Spinal cord (tissue), 10 donors: ENCODE measurements at places on chromosomes 5 and 9. TPM values are rescaled to one million over a fixed set of nuclear protein-coding genes. Genes with fewer than 3 reads are reported as not detected.

GRCh38 chr5:134979416-134979815, 11.7 kb downstream of the CATSPER3 start:
- no peak overlapping the region for H3K27ac ChIP-seq
- no peaks in the 10 kb centered on the region for H3K27me3 ChIP-seq
- H3K36me3 ChIP-seq: peaks cover 2% of the 10 kb centered on the region
- no peak for DNase-seq

GRCh38 chr5:88682131-88682530, 200.9 kb downstream of the MEF2C start:
- H3K4me3 ChIP-seq: peak overlapping the region; percentile 75
- peaks cover 54% of the 10 kb centered on the region for H3K27me3 ChIP-seq
- H3K36me3 ChIP-seq: peaks cover 16% of the 10 kb centered on the region
- DNase-seq: no peak
- peak overlapping the region; percentile 99 for H3K27ac ChIP-seq
- peaks cover 17% of the 10 kb centered on the region for H3K4me1 ChIP-seq

Gene GABRA1
- total RNA-seq: 5.5 TPM

Gene SPATA31C1
- 0.17 TPM for total RNA-seq

Gene RLN2
- 0.66 TPM for total RNA-seq

DNA sequence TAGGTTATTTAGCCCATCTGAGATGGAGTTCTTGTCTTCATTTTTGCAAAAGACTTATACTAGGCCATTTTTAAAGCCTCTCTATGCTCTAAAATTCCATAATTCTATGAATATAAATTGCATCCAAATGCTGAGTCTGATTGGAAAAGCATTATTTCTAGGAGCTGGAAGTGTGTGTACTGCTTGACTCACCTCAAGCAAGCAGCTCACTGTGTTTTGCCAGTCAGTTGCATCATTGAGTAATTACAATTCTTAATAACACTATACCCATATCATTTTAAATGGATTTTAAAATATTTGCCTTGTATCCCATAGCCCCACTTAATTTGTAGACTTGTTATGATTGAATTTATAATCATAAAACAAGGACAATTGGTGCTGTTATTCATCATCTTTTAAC, 161.0 kb downstream of the PAM start:
- no peaks in the 10 kb centered on the region for H3K4me1 ChIP-seq
- DNase-seq: no peak
- no peak overlapping the region for H3K27ac ChIP-seq
- H3K4me3 ChIP-seq: no peak overlapping the region
- H3K27me3 ChIP-seq: no peaks in the 10 kb centered on the region

Gene CATSPER3
- 0.33 TPM for total RNA-seq

Gene CBY3
- total RNA-seq: not detected

- no peaks in the 10 kb centered on the region for H3K36me3 ChIP-seq
- H3K27ac ChIP-seq: no peak overlapping the region
- no peak for DNase-seq
- H3K4me1 ChIP-seq: no peaks in the 10 kb centered on the region
- no peaks in the 10 kb centered on the region for H3K27me3 ChIP-seq
Observed at GRCh38 chr5:23740029-23740428, 232.6 kb downstream of the PRDM9 start.

- no peak for DNase-seq
- H3K27ac ChIP-seq: no peak overlapping the region
- no peaks in the 10 kb centered on the region for H3K27me3 ChIP-seq
- no peaks in the 10 kb centered on the region for H3K4me1 ChIP-seq
- no peak overlapping the region for H3K4me3 ChIP-seq
- H3K36me3 ChIP-seq: peaks cover 23% of the 10 kb centered on the region
Observed at GRCh38 chr5:126562823-126563222, 32.2 kb downstream of the ALDH7A1 start.

DNA sequence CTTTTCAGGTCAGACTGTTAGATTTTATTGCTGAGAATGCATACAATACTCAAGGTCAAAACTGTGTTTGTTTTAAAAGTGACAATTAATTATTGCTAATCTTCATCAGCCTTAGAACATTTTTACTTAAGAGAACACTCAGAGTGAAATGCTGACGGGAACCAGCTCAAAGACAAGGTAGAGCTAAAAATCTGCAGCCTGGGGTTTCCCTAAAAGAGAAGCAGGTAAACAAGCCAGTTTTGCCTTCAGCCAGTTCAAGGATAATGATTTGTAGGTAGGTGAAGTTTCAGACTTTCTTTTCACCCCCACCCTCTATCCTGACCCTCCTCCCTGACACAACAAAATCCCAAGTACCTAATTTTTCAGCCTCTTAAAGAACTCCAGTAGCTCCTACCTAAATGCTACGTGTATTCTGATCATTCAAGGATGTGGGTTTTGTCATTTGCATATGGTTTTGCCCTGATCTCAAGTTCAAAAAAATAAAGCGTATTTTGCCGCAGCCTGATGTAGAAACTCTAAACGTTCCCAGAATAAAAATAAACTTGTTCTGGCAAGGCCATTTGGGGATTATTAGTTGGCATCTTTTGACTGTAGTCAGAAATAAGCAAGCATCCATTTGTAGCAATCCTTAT, 407.2 kb downstream of the EFNA5 start:
- no peak for DNase-seq
- H3K4me1 ChIP-seq: no peaks in the 10 kb centered on the region
- H3K36me3 ChIP-seq: no peaks in the 10 kb centered on the region
- no peak overlapping the region for H3K4me3 ChIP-seq
- no peak overlapping the region for H3K27ac ChIP-seq

DNA sequence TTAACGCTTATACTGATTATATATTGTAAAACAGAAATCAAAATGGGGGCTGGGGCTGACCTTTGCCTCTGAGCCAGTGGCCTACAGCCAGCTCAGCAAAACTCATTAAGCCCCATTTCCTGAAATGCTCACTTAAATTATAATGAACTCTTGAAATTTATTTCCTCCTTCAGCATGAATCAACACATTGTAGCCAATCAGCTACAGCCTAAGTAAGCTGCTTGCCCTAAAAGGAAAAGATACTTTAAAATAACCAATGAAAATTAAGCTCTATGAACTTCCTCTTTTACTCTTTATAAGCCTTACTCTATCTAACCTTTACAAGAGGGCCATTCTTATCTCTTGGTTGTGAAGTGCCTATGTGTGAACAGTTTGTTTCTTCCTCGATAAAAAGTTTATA, 33.5 kb upstream of the SUB1 start:
- H3K27ac ChIP-seq: no peak overlapping the region
- H3K4me1 ChIP-seq: no peaks in the 10 kb centered on the region
- H3K36me3 ChIP-seq: peaks cover 4% of the 10 kb centered on the region
- no peak overlapping the region for H3K4me3 ChIP-seq

GRCh38 chr5:108649646-108650045, 98.1 kb upstream of the FER start:
- no peak for DNase-seq
- peaks cover 1% of the 10 kb centered on the region for H3K4me1 ChIP-seq
- H3K27ac ChIP-seq: no peak overlapping the region

Gene FOXD4L5
- total RNA-seq: 0.40 TPM

Gene LRRC19
- total RNA-seq: not detected

- peaks cover 4% of the 10 kb centered on the region for H3K4me1 ChIP-seq
- no peak overlapping the region for H3K27ac ChIP-seq
- no peak overlapping the region for H3K4me3 ChIP-seq
- no peak for DNase-seq
- H3K36me3 ChIP-seq: no peaks in the 10 kb centered on the region
Observed at GRCh38 chr5:167790462-167791260, 500.8 kb upstream of the WWC1 start.

DNA sequence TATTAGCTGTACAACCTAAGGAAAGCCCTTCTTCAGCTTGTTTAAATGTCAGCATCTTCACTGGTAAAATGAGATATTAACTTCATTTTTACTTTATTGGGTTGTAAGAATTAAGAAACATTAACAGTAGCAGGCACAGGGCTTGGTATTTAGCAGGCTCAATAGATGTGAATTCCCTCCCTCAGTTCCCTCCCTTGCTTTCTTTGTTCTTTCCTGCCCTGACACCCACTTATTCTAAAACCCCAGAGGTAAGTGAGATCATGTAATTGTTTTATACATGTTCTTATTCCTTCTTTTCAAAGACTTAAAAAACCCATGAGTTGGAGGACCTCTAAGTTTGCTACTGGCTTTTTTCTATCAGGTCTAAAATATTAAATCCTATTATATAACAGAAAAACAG, 73.3 kb upstream of the IFNK start:
- H3K27ac ChIP-seq: no peak overlapping the region
- no peaks in the 10 kb centered on the region for H3K27me3 ChIP-seq
- no peaks in the 10 kb centered on the region for H3K36me3 ChIP-seq
- H3K4me1 ChIP-seq: no peaks in the 10 kb centered on the region

Gene SPATA31A3
- not detected for total RNA-seq

- no peaks in the 10 kb centered on the region for H3K27me3 ChIP-seq
- no peaks in the 10 kb centered on the region for H3K36me3 ChIP-seq
- no peaks in the 10 kb centered on the region for H3K4me1 ChIP-seq
- H3K27ac ChIP-seq: no peak overlapping the region
- no peak overlapping the region for H3K4me3 ChIP-seq
Observed at GRCh38 chr9:92522983-92523970, 12.5 kb downstream of the ECM2 start.

DNA sequence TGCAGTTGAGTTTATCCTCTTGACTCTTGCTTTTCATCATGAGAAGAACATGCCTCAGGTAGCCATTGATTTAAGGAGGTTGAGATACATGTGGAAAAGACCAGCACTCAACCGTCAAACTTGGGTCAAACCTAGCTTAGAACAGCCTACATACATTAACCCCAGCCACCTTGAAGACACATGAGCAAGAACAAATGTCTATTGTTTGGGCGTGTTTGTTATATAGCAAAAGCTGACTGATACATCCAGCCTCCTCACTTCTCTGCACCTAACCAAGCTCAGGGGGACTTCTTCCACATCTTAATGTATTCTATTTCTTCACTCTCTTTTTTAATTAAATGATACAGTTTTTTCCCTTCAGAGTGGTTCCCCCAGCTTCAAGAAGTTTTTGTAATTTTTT, 28.7 kb downstream of the DRD1 start:
- H3K27ac ChIP-seq: no peak overlapping the region
- H3K4me3 ChIP-seq: no peak overlapping the region
- H3K4me1 ChIP-seq: no peaks in the 10 kb centered on the region
- H3K27me3 ChIP-seq: no peaks in the 10 kb centered on the region

GRCh38 chr5:176778921-176779465, 31.4 kb upstream of the UNC5A start:
- peaks cover 21% of the 10 kb centered on the region for H3K4me1 ChIP-seq
- peaks cover 40% of the 10 kb centered on the region for H3K27me3 ChIP-seq
- DNase-seq: no peak
- no peak overlapping the region for H3K27ac ChIP-seq

DNA sequence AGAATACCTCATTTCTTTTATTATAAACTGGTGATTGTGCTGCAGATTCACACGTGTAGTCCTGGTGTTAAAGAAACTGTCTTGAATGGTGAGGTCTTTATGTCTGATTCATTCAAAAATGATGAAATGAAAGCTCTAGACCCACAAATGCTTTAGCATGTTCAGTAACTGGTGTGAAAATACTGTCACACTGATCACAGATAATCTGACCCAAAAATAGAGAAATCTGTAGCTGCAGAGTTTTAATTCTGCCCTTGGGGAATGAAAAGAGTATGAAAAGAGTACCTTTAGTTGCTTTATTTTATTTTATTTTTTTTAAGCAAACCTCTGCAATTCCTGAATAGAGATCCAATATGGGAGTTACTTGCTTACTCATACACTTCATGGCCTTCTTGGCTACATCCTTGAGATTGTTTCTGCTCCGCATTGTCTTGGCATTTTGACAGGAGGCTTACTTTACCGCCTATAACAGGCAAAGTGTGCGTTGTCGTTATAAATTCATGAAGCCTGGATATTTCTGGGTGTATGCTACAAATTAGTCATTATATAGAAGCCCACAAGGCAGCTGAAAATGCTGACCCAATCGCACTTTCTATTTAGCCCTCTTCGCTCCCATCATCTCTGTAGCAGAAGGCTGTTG, 2.7 kb downstream of the RGMB start:
- H3K4me3 ChIP-seq: peak overlapping the region; percentile 62
- peak overlapping the region; percentile 4 for H3K27ac ChIP-seq
- H3K4me1 ChIP-seq: peaks cover 14% of the 10 kb centered on the region
- peaks cover 6% of the 10 kb centered on the region for H3K36me3 ChIP-seq
- no peaks in the 10 kb centered on the region for H3K27me3 ChIP-seq

DNA sequence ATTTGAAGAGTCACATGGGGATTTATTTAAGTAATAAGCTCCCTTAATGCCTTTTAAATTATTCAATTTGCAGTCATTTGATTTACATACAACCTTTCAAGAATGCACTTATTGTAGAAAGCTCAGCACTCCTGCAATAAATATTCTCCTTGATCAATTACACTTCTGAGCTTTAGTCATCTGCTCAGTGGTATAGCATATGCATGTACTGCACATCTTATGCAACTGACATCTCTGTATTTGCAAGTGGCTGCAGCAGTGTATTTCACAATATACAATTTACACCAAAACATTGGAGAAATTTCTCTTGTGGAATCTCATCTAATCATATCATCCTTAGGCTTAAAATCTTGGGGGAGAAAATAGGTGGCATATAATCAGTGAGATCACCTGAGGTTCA, 325.7 kb downstream of the SLF1 start:
- DNase-seq: peak; percentile 32
- H3K4me3 ChIP-seq: no peak overlapping the region
- H3K27me3 ChIP-seq: no peaks in the 10 kb centered on the region
- no peaks in the 10 kb centered on the region for H3K36me3 ChIP-seq

- no peak for DNase-seq
- H3K27me3 ChIP-seq: no peaks in the 10 kb centered on the region
- H3K4me1 ChIP-seq: no peaks in the 10 kb centered on the region
- H3K27ac ChIP-seq: no peak overlapping the region
- H3K36me3 ChIP-seq: no peaks in the 10 kb centered on the region
- no peak overlapping the region for H3K4me3 ChIP-seq
Observed at GRCh38 chr9:101054657-101055056, 26.1 kb downstream of the PLPPR1 start.

DNA sequence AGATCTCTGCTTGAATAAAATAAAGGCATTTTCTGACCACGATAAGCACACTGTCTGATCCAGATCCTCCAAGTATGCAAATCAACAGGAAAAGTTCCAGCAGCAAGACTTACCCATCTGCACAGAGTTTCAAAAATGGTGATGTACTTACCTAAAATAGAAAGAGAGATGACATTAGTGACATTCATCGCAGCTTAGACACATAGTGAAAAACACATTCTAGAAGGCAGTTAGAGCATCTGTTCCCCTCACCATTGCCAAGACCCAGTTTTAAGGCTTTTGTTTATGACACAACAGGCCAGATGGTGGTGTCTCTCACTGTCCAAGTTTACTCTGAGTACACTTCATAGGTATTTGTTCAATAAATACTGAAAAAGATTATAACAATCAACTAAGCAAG, 207.7 kb downstream of the PDE4D start:
- H3K36me3 ChIP-seq: no peaks in the 10 kb centered on the region
- H3K27me3 ChIP-seq: no peaks in the 10 kb centered on the region
- DNase-seq: no peak
- H3K27ac ChIP-seq: no peak overlapping the region
